ENCODE measurements at places on chromosomes 5 and 9. TPM values are rescaled to one million over a fixed set of nuclear protein-coding genes. Genes with fewer than 3 reads are reported as not detected.

GRCh38 chr5:59575648-59576445, 317.7 kb downstream of the PDE4D start:
- DNase-seq: no peak

DNA sequence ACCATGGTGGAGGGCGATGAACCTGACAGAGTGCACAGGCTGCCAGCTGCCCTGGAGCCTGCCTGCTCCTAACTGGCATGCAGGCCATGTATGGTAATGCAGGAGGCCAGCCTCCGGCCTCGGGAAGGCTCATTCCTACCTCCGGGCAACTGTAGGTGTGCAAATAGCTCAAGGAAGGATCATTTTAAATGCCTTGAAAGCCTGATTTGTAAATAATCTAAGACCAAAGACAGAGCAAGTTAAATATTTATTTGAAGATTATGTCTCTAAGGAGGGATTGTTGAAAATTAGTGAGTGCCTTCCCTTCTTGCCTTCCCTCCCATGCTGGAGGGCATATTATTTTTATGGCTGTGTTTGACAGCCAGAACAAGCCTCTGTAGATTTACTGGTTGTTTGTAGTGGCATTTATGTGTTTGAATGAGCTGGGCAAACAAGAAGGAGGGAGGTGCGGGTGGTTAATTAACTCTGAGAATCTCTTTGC, 285.7 kb upstream of the TUT7 start:
- DNase-seq: no peak

The IGFBPL1 gene
- polyA plus RNA-seq: 1.6 TPM

The TRIM36 gene
- 3.2 TPM for polyA plus RNA-seq

DNA sequence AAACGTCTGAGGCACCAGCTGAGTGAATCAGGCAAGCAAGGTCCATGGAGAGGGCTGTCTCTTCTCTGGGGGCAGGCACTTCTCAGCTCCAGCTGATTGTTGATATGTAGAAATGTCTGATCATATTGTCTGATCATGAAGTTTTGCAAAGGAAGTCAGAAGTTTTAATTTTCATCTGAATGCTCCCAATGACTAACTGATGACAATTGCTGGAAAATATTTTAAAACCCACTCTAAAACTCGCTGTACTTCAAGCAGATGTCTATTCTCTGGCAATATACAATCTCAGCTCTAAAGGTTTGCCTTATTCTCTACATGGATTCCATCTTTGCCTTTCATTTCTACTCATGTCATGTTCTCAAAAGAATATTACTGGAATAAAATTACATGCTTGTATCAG, 12.7 kb downstream of the PLK2 start:
- no peak for DNase-seq

DNA sequence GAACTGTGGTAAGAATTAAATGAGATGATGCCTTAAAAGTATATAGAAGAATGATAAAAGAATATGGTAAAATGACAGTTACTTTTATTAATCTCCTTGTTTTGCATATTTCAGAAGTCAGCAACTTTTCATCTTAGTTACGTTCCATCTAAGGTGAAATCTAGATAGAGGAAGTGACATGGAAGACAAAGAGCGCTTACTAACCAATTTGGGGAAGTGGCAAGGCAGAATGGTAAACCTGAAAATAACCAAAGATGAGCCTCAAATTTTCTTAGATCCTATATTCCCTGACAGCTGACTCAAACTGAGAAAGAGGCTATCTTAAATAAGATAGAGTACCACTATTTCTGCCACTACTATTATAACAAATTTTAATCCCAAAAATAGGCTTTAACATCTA, 52.5 kb downstream of the FGF10 start:
- no peak for DNase-seq

The IL5 gene
- polyA plus RNA-seq: not detected

The NFIB gene
- 19.4 TPM for polyA plus RNA-seq

Measured in right renal pelvis (tissue), 4 donors.